T follicular helper cell (primary cell): ENCODE measurements at places on chromosomes 4 and X.

DNA sequence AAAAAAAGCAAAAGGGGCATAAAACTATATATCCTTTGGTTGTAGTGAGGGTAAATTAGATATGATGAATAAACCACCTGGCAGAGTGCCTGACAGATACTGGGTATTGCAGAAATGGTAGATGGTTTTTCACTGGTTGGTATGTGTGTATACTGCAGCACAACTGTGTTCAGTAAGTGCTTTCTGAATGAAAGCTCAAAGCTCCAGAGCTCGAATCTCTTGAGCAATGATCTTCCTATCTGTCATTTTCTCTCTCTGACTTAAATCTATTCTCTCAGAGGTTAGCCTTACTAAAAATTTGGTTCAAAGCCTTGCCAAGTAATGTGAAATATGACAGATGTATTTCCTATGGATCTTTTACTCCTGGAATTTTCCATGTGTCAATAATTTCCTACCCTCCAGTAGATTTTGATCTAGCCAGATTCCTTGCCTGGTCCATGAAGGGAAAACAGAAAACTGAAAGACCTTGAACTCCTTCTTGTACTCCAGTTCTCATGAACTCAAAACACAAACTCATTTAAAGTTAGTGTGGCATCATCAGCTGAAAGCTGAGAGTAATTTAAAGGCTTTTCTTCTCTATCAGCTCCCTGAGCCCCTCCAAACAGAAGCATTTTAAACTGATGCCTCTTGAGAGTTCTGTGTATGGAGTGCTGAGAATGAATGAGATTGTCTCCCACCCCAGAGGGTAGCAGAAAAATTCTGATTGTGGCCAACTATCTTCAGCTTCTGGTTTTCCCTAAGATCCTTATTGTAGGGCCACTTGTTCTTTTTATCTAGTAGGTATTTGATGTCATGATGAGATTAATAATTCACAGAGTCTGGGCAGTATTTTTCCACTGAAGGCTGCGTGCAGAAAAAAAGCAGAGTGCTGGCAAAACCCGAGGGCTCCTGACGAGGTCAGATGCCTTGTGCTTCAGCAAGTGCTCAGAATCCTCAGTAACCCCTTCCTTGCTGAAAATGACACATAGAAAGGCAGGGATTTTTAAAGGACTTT, 363.4 kb upstream of the BOD1L1 start:
- DNase-seq, result no peak

DNA sequence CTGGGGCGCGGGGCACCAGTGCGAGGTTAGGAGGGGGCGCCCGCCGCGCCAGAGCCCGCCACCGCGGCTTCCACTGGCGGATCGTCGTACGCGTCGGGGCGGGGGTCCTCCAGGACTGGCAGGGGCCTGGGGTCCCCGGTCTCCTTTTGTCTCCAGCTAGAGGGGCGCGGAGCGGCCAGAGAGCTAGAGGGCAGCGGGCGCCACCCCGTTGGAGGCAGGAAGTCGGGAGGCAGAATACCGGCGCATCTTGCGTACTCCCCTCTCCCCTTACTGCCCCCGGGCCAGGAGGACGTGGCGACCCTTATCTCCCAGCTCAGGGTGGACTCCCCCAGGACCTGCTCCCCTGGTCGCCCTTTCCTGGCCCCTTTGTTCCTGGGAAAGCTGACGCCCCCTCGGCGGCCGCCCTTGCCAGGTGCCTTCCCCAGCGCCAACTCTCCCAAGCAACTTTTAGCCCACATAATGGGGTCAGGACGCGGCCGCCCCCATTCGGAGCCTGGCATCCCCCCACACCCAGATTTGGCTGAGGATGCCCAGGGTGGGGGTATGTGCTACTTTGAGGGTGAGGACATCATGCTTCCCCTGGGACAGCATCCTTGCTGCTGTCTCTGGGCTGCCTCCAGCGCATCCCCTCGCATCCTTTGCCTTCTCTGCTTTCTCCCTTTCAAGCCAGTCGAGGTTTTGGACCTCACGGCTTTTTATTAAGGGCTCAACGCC, 933 bp downstream of the CNKSR2 start:
- DNase-seq, result no peak

DNA sequence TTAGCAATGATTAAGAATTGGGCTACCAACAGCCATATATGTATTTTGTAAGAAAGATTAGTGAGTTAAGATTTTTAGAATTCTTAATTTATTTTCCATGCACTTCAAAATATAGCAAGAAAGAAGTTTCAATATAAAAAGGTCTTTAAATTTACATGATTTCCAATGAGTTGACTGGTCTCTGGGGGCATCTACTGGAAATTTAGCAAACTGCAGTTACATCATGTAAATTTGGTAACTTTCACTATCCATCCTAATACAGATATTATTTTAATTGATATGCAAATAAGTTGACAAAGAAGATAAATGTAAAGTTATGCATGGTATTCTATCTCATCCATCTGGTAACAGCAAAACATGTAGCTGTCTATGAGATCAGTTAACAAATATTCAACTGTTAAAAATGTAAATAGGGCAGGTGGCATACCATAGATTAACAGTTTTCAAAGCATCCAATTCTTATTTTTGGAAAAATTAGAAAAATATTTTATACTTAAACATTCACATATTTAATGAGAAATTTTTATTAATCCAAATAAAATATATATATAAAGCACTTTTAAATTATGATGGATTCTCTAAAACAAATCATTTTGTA, 29.1 kb downstream of the TTC29 start:
- DNase-seq, result no peak

- no peak for DNase-seq
These were observed 3.6 kb downstream of the ADGRA3 start for GRCh38 chr4:22512306-22512705.

- DNase-seq, result no peak
These were observed 5.0 kb downstream of the DCAF8L1 start for GRCh38 chrX:27976284-27976683.

DNA sequence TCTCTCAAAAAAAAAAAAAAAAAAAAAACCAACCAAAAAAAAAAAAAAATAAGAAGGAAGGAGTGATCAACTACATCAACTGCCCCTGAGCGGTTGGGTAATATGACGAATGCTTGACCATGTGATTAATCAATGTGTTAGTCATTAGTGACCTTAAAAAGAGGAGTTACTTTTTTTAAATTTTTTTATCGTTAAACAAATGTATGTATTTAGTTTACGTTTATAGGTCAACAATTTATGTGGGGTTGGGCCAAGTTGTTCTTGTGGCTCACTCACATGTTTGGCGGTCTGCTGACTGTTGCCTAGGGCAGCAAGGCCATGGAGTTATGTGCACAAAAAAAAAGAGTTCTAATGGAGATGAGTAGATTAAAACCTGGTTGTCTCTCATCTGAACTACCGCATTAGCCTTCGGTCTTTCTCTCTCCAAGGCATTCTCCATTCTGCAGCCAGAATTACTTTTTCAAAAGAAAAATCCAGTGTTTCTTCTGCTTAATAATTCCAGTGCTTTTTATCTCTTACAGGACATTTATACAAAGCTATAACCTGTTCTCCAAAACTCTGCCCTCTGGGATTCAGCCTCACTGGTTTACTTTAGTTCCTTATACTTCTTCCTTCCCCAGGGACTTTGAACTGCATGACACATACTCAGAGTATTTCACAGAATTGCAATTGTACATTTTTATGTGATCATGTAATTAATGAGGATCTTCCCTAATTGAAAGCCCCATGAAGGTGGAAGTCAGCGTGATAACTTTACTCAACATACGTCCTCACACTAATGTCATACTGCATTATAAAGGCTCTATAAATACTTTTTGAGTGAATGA, 505.5 kb downstream of the ANKRD50 start:
- no peak for DNase-seq

- DNase-seq, result no peak
These were observed 79.2 kb downstream of the ARAP2 start for GRCh38 chr4:36164900-36165630.

GRCh38 chrX:28189011-28189410, 207.8 kb upstream of the DCAF8L1 start:
- no peak for DNase-seq

- no peak for DNase-seq
These were observed 473 bp upstream of the TKTL2 start for GRCh38 chr4:163474027-163474426.

DNA sequence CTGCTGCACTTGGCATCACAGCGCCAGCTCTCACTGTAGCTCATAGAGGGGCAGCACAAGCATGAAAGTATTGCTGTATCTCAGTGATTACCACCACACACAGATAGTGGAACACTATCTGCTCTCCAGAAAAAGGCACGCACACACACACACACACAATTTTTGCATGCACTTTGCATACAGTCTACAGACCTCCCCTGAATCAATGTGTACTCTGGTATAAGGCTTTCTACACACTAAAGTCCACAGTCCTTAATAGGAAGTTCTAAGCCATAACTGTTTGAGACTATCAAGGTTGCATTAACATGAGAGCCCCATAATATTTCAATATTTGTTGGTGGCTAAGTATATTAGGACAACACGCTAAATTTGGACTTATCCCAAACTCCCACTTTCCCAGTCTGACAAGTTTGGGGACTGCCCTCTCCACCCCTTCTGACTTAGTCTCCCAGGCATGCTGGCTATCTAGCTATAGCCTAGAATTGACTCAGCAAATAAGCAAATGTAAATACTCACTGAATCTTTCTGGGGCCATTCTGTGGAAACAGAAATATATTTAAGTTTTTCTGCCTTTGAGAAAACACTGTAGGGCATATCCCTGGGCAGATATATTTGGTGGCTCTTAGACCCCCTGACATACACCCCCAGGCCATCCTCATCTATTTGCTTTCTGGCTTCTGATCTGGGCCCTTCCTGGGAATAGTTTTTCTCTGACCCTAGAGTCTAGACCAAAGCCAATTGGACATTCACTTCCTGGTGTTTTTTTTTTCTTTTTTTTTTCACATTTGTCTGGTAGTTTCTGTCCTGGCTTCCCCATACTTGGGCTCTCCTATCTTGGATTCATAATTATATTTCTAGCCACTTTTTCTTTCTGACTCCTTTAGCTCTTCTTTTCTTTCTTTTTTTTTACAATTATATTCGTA, 36.4 kb upstream of the CT47C1 start:
- DNase-seq, result no peak

DNA sequence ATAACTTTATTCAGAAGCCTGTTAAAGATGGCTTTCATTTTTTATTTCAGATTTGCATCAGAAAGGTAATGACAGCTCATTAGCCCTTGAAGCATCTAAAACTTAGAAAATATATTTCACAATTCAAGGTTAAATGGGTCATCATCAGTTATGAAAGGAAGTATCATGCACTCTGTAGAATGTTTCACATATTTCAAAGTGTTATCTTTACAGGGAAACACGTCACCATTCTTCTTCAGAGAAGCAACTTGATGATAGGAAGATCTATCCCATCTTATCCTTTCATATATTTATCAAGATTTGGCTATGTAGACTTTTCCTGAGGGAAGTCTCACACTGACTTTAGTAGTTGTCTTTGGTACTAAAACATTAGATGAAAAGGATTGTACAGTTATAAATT, 277.8 kb downstream of the TENM3 start:
- no peak for DNase-seq
